ENCODE measurements at places on chromosomes 5 and 9.
A peak's percentile ranks its signal among the peaks of the same experiment; 100 is the strongest.

- no peak for DNase-seq
Observed at GRCh38 chr5:35461530-35461929, 156.1 kb upstream of the SPEF2 start.

DNA sequence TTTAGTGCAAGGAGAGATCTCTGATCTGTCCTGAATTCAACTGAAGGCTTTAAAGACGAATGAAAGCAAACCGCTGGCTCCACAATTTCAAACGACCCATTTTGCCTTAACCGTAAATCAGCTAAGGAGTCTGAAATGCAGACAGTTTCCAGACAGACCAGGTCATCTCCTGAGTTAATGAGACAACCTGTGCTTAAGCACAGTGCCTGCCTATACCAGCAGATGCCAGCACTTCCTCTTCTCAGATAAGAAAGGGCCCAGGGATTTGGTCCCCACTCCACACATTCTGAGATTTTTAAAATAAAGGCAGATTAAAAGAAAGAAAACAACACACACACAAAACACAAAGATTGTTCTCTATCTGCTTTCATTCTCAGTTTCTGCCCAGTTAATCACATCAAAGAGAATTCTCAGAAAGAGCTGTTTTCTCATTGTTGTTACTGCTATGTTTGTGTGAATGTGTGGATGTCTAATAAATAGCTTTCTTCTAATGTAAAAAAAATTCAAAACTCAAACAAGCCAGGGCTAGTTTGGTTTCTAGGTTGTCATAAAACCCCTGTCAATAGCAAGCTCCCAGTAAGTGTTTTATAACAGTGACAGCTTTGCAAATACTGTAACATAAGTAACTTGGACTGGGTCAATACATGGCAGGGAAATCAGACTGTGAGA is 157.7 kb upstream of the SLC24A2 start:
- no peak for DNase-seq

DNA sequence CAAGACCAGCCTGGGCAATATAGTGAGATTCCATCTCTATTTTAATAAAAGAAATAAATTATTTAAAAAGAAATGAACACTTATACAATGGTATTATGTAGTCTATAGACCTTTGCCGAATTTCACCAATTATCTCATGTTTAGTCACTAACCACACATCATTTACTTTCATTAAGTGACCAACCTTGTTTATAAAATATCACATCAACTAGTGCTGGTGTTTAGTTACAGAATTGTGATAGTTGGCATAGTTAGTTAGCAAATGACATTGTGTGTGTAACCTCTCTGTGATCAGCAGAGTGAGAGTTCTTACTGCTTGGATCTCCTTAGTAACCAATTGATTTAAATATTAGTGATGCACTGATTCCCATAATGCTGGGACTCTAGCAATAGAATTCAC is 71.8 kb downstream of the PRR16 start:
- DNase-seq, result no peak

DNA sequence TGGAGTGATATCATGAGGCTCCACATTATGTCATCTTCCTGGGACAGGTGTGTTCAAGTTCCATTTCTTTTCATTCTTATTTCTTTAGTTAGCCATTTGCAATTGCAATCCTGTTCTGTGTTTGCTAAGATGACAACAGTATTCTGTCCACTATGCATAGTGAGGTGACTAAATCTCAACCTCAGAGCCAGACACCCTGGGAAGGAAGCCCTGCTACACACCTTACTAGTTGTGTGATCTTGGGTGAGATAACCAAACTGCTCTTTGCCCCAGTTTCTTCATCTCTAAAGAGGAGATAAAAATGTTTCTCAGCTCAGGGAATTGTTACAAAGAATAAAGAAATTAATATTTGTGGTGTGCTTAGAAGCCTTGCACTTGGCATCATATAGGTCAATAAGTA is 215.1 kb upstream of the RPS23 start:
- DNase-seq, result no peak

GRCh38 chr9:119453980-119454379 is 84.7 kb upstream of the BRINP1 start:
- no peak for DNase-seq

DNA sequence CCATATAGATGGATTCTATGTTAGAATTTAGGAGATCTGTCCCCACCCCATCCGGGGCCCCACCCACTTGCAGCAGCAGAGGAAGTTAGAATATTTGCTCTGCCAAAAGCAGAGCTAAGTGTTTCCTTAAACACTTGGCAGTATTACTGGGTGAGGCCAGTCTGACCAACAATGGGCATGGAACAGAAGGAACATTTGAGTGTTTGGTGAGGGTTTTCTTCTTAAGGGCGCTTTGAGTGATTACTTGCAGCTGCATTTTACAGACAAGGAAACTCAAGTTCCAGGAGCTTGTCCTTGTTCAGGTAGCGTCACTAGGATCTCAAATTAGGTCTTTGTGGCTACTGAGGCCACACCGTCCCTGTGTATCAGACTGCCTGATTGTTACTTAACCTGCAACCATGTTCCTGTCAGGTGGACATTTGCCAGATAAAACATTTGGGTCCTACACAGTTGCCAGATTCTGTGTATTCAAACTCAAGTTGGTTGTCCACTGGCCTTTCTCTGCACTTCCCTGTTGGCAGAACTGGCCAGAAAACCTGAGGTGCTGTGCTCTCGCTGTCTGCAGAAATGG is 59.3 kb downstream of the SLC46A2 start:
- no peak for DNase-seq

DNA sequence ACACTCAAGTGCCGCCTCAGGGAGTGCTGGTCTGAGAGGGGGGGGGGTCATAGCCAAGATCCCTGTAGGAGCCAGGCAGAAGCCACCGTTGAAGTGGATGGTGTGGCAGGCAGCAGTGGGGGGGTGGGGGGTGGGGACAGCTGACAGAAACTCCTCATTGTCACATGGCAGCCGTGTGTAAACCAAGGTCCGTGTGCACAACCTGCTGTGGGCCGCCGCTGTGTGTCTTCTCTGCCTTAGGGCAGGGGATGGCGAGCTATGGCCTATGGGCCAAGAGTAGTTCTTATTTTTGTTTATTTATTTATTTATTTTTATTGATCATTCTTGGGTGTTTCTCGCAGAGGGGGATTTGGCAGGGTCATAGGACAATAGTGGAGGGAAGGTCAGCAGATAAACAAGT is 13.4 kb downstream of the SQSTM1 start:
- no peak for DNase-seq

DNA sequence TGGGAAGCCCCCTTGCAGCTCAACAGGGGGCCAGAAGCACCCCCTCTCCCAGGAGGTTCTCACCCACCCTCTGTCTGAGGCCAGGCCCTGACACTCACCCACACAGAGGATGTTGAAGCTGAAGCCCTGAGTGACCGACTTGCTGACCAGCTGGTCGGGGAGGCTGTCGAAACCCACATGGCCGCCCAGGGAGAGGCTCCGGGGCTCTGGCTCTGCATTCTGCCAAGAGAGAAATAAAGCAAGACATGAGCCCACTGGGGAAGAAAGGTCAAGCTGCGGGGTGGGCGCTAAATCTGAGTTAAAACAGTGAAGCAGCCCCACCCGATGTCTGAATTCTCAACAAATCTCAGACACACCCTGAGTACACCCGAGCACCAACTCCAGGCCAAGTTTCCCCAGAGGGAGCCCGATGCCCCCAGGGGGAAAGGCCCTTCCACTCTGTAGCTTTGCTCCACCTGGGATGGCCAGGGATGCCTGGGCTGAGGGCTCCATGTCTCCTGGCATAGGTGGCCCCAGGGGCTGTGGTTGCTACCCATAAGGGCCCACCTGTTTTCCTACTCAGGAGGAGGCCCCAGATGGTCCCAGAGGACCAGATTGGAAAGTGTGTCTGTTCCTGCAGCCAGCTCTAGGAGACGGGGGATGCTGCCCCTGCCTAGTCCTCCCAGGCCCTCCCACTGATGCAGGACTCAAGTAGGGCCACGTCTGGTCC is 11.6 kb downstream of the SEPTIN8 start:
- no peak for DNase-seq

DNA sequence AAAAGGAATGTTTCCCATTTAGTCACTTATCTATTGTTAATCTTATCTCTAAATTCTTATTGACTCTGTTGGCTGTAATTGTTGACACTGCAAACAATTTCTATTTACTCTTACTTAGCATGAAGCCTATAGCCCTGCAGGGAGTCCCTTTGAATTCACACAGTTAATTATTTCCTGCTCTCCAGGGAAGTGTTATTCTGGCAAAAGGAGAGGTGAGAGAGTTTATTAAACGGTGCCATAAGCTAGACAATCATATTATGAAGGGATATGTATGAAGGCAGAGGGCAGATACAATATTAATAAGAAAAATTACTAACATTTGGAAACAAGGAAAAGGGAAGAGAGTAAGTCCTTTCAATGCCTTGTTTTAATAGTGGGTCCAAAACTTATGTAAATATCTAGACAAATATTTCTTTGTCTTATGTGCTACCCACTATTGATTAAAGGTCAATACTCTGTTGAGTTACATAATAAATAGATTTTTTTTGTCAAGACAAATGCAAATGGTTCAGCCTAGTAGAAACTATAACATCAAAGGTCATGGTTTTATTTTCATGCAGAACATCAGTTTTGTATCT is 107.1 kb downstream of the CDH18 start:
- DNase-seq, result no peak

GRCh38 chr9:89779405-89780203 is 174.8 kb downstream of the GADD45G start:
- no peak for DNase-seq

DNA sequence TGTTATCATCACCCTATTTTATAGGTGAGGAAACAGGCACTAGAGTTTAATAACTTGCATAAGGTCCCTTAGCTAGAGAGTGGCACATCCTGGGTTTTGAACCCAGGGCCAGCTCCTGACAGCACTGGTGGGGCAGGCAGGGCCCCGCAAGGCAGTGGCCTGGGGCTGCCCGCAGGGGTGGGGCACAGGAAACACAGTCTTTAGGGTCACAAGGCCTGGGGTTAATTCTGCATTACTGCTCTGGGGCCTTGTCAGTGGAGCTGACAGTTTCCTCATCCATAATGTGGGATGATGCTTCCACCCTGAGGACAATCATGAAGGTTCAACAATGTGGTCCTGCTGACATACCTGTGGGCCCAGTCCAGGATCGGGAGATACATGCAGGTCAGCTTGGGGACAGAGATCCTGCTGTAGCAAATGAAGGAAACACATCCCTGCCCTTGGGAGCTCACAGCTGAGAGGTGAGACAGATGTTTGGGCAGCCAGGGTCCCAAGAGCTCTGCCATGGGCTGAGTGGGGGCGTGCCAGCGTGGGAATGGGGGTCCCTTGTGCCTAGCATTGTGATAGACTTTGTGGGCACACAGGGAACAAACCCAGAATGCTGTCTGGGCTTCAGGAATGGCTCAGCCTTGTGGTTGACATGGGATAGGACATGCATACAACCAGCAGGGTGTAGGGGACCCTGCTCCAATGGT is 14.7 kb downstream of the FGF18 start:
- DNase-seq, result no peak

DNA sequence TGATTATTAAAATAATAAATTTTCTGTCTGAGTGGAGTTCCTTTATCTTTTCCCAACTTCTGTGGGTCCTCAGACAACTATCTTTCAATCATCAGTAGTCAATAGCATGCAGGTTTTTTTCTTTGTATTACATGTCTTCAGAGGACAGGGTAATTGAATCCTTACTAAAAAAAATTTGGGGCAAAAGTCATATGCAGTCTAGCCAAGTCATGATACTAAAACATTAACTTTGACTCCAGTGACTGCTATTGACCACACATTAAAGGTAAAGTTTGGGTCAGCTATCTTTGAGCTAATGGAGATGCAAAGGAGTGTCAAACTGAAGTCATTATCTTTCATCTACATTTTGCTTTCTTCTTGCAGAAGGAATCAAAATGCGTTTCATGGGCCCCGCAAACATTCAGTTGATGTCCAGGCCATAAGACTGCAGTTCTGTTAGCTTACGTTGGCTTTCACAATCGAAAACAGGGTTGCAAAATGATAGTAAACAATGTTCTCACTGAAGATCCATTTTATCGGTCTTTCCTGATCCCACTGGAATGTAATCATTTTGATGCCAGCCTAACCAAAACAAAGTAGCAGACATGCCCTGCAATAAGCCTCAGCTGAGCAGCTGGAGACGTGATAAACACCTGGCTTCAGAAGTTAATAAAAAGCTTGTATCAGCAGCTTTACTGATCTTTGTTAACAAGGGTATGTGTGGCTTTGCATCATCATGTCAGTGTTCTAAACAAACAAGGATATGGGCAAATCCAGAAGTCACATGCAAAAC is 186.1 kb upstream of the PRLR start:
- no peak for DNase-seq

DNA sequence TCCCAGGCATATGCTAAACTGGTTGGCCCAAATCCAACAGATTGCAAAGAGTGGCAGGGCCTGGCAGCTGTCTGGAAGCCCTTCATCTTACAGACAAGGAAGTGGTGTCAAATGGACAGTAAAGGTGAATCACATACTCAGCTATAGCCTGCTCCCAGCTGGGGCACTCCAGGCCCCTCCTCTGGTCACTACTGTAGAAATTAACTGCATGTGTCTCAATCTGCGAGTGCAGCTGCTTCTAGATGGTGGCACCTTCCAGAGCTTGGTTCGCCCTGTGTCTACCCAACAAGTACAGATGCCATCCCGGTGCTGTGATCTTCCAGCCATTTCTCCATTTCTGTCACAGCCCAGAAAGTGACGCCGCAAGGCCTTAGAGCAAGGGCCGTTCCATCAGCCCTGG is 50.2 kb downstream of the OTULIN start:
- no peak for DNase-seq

DNA sequence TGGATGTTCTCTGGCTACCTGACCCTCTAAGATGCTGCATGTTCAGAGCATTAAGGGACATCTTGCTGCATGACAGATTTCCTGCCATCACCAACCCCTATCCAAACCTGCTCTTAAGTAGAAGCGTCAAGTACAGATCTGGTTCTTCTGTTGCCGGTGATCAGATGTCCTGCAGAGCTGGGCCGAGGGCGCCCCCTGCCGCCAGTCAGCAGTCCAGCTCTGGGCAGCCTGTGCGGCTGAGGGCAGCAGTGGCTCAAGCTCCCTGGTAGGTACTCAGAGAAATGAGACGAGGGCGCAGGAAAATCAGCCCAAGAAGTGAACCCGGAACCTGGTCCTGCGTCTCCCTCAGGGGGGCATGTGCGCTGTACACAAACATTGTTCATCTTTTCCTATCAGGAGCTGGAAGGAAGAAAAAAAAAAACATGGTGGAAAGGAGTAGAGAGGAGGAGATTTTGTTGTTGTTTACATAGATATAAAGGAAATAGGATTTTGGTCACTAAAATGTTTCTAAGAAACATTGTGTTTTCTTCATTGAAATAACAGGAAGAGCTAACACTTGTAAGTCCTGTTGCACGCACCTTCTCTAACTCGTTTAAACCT is 95.8 kb downstream of the CFAP90 start:
- DNase-seq, result peak; percentile 16

GRCh38 chr9:3868466-3868865 is 342.7 kb upstream of the RFX3 start:
- no peak for DNase-seq

DNA sequence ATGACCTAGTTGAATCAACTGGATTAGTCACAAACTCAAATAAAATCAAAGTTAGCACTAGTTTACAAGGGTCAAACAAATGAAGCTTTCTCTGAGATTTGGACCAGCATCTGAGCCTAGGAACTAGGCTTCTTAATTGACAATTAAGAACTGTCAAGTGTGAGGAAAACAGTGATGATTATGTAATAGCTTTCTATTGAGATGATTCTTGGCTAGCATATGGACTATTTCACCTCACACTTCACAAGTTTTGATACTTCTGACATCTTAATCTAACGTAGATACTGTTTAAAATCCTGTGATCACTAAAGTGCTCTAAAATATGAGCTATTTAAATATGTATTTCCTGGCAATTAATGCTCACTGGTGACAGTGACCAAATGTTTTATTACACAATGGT is 542.9 kb downstream of the EFNA5 start:
- DNase-seq, result no peak

All from CD14-positive monocyte (primary cell).